ENCODE measurements at places on chromosomes 7 and 10.

DNA sequence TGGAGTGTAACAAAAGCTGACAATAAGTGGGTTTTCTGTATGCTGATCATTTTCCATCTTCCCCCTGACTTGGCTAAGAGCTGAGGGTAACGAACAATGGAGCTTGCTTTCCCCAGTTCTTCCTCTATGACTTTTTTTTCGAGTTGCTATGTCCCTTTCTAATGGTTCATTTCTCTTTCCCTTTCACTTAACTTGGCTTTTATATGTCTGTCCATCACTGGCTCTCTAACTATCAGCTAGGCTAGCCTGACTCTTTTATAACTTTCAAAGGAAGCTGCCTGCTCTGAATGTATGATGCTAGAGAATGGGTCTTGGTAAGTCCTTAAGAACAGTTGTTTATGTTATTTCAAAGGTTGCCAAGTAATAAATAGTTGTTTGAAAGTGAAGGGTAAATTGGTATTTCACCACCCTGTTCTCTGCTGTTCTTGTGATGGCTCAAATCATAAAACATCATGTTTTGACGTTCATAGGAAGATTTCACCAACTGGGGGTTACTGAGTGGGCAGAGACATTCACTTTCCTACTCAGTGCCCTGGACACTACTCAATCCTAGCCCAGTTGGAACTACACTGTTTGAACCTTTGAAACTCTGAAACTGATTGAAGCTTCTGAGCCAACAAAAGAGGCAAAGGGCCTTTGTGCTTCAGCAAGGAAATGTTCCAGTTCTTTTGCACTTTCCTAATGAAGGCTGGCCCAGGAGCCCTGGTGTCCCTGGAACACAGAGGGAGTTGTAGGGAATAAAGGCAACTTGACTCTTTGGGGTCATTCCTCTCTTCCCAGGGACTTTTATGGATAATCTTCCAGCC is 85.4 kb upstream of the PHYHIPL start:
- no peak for DNase-seq
- no peaks in the 10 kb centered on the region for H3K27me3 ChIP-seq
- H3K4me3 ChIP-seq, result no peak overlapping the region

DNA sequence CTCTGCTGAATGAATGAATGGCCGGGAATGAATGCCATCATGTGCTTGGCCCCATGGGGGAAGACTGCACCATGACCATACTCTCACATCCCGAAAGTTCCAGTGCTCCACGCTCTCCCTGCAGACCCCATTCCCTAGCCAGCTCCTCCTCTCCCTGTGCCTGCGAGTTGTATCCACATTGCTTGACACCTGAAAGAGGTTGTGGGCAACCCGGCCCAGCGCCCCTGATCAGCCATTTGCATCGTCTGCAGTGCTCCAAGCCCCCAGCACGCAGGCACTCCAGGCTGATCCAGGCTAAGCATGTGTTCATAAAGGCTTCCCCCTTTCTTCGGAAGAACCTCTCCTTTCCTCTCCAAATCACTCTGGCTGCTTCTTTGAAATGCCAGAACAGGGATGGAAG is 354.4 kb upstream of the MKI67 start:
- H3K4me1 ChIP-seq, result no peaks in the 10 kb centered on the region
- no peak overlapping the region for H3K4me3 ChIP-seq
- no peaks in the 10 kb centered on the region for H3K27me3 ChIP-seq
- DNase-seq, result no peak

DNA sequence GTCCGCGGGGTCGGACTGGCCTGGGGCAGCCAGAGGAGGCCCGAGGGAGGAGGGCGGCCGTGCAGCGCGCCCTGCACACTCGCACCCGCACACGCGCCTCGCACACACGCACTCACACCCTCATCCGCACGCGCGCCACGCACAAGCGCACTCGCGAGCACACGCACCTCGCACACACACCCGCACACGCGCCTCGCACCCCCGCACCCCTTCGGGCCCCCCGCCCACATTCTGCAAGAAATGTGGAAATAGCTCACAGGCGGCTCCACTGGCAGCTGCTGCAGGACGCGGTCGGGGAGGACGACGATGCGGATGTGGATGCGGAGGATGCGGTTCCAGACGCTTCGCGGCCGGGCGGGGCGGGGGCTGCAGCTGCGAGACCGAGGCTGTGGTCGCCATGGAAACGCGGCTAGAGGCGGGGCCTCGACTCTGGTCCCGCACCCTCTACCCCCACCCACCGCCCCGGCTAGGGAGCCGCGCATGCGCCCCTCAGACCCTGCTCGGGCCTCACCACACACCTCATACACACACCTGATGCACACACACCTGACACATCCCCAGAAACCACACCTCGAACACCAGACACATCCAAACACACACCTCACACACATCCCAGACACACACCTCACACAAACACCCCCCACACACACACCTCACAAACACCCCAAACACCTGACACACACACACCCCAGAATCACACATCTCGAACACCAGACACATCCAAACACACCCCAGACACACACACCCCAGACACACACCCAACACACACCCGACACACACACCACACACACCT is at the start of gene CALY:
TSS of gene CALY (minus strand) at position 320 of the 793 bp plus-strand sequence. CDS start 7,907 bp downstream, outside the sequence.
- H3K4me1 ChIP-seq, result no peaks in the 10 kb centered on the region
- peaks cover 45% of the 10 kb centered on the region for H3K27me3 ChIP-seq
- H3K36me3 ChIP-seq, result no peaks in the 10 kb centered on the region
- no peak within 1 kb of the TSS for H3K4me3 ChIP-seq
- H3K27ac ChIP-seq, result no peak within 1 kb of the TSS
- DNase-seq, result no peak

DNA sequence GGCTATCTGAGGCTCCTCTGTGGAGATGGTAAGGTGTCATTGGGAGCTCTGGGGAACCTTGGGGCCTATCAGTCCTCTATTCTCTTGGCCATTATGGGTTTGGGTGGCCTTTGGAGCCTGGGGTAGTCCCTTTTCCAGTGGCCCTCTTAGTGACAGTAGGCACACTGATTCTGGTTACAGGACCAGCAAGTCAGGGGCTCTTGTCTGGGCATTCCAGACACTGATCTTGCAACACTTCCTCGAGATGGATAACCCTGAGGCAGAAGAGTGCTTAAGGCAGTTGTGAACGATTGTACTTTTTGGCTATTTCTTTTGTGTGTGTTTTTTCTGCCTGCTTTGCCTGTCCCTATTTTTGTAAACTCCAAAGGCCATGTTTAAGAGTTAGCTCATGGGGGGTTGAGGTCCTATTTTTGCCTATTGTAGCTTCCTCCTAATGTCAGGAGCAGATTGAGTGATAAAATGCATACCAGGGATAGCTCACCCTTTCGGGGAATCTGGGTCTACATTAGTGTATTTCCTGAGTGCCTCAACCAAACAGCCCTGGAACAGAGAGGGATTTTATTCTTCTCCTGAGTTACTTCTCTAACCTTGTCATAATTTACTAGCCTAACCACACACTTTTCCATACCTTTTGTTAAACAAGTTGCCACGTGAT is 61.2 kb downstream of the PRKAR2B start:
- no peak overlapping the region for H3K4me3 ChIP-seq
- H3K4me1 ChIP-seq, result no peaks in the 10 kb centered on the region
- no peak overlapping the region for H3K27ac ChIP-seq
- H3K27me3 ChIP-seq, result no peaks in the 10 kb centered on the region
- no peak for DNase-seq

GRCh38 chr10:5685764-5686240 is 1.2 kb downstream of the TASOR2 start:
- peaks cover 18% of the 10 kb centered on the region for H3K4me1 ChIP-seq
- H3K27ac ChIP-seq, result peak overlapping the region; percentile 59
- 0 out of 2 replicates have a peak, but pooled peaks cover 3% of the 10 kb centered on the region for H3K36me3 ChIP-seq
- no peak for DNase-seq

DNA sequence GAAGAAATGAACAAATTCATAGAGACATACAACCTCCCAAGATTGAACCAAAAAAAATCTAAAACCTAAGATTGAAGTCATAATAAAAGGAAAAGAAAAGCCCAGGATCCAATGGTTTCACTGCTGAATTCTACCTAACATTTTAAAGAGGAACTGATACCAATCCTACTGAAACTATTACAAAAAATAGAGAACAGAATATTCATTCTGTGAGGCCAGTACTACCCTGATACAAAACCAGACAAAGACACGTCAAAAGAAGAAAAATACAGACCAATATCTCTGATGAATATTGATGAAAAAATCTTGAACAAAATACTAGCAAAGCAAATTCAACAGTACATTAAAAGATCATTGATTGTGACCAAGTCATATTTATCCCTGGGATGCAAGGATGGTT is 128.5 kb upstream of the STEAP1 start:
- H3K36me3 ChIP-seq, result no peaks in the 10 kb centered on the region
- H3K27ac ChIP-seq, result no peak overlapping the region
- H3K4me1 ChIP-seq, result no peaks in the 10 kb centered on the region
- H3K4me3 ChIP-seq, result no peak overlapping the region
- no peaks in the 10 kb centered on the region for H3K27me3 ChIP-seq
- no peak for DNase-seq

DNA sequence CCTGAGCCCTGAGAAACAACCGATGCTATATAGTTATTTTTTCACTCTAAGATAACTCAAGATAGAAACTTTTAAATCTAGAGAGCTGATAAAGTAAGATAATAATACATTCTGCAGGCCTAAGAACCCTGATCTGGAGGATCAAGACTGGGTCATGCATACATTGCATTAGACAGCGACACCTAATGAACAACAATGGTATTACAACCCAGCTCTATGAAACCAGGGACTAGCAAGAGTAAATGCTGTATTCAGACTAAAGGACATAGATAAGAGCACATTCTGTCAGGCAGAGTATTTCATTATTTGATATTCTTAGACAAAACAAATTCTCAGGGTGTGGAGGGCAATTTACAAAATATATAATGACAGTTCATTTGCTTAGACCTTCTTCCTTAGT is 148.6 kb downstream of the GRK5 start:
- no peak overlapping the region for H3K27ac ChIP-seq
- H3K27me3 ChIP-seq, result no peaks in the 10 kb centered on the region
- no peak overlapping the region for H3K4me3 ChIP-seq
- no peaks in the 10 kb centered on the region for H3K36me3 ChIP-seq
- DNase-seq, result no peak

- no peaks in the 10 kb centered on the region for H3K27me3 ChIP-seq
- no peak overlapping the region for H3K27ac ChIP-seq
- no peak for DNase-seq
- H3K4me1 ChIP-seq, result peaks cover 4% of the 10 kb centered on the region
- H3K36me3 ChIP-seq, result no peaks in the 10 kb centered on the region
Measured at GRCh38 chr10:92832998-92833650, 15.2 kb upstream of the EXOC6 start.

- no peaks in the 10 kb centered on the region for H3K27me3 ChIP-seq
- DNase-seq, result no peak
- no peak overlapping the region for H3K4me3 ChIP-seq
- no peak overlapping the region for H3K27ac ChIP-seq
- no peaks in the 10 kb centered on the region for H3K36me3 ChIP-seq
Measured at GRCh38 chr7:142362349-142362748, 104.5 kb upstream of the PRSS58 start.

GRCh38 chr7:121379930-121380329 is 16.2 kb downstream of the FAM3C start:
- H3K36me3 ChIP-seq, result peaks cover 47% of the 10 kb centered on the region
- H3K27me3 ChIP-seq, result no peaks in the 10 kb centered on the region
- no peak for DNase-seq

DNA sequence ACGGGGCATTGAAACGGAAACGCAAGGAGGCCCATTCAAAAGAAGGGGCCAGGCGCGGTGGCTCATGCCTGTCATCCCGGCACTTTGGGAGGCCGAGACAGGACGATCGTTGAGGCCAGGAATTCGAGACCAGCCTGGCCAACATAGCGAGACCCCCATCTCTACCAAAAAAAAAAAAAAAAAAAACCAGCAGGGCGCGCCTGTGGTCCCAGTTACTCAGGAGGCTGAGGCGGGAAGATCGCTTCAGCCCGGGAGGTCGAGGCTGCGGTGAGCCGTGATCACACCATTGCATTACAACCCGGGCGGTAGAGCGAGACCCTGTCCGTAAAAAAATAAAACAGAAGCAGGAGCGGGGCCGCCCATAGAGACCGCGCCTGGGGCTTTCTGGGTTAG is 396 bp downstream of the PSMG3 start:
- H3K27ac ChIP-seq, result peak overlapping the region; percentile 78
- H3K4me1 ChIP-seq, result peaks cover 33% of the 10 kb centered on the region
- no peaks in the 10 kb centered on the region for H3K27me3 ChIP-seq
- no peak for DNase-seq
